ENCODE measurements at places on chromosomes 7 and 10.

DNA sequence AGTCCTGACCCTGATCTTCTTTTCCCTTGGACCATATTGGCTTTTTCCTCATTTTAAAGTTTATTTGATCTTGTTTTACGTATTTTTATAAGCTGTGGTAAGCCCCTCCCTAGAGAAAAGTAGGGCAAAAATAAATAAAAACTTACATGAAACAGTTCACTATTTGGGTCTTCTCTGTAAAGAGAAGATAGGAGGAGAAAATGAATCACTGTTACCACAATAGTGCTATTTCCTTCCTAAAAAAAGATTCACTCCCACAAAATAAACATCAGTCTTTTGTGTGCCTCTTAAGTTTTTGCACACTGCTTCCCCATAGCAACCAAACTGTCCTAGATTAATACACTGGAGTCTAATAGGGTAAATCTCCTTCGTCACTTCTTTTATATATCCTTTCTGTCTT lies 1.4 kb upstream of the SVIL start:
- no peak for DNase-seq

- no peak for DNase-seq
These were observed 44.4 kb downstream of the MCU start for GRCh38 chr10:72736176-72736827.

DNA sequence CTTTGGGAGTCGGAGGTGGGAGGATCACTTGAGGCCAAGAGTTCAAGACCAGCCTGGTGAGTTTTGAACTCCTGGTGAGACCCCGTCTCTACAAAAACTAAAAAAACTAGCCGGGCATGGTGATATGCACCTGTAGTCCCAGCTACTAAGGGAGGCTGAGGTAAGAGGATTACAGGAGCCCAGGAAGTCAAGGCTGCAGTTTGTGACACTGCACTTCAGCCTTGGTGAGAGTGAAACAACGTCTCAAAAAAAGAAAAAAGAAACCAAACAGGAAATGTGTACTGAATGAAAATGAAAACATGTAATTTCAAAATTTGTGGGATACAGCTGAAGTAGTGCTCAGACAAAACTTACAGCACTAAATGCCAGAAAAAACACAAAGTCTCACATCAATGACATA lies 7.6 kb downstream of the ARHGAP12 start:
- no peak for DNase-seq

GRCh38 chr10:7605565-7606295 lies 61.0 kb downstream of the ITIH5 start:
- DNase-seq = no peak

DNA sequence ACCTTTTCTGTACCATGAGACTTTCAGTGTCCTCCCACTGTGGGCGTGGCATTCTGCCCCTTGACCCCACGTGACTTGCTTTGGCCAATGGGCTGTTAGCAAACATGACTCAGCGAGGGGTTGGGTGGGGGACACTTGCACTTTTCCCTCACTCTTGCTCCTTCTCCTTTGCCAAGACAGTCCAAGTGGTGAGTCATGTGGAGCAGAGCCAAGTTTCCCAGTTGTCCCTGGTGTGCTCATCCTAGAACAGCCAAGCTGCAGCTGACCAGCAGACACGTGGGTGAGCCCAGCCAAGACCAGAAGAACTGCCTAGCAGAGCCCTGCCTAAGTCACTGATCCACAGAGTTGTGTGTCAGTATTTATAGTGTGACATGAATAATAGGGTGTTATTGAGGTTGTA lies 82.8 kb upstream of the CPXM2 start:
- no peak for DNase-seq

DNA sequence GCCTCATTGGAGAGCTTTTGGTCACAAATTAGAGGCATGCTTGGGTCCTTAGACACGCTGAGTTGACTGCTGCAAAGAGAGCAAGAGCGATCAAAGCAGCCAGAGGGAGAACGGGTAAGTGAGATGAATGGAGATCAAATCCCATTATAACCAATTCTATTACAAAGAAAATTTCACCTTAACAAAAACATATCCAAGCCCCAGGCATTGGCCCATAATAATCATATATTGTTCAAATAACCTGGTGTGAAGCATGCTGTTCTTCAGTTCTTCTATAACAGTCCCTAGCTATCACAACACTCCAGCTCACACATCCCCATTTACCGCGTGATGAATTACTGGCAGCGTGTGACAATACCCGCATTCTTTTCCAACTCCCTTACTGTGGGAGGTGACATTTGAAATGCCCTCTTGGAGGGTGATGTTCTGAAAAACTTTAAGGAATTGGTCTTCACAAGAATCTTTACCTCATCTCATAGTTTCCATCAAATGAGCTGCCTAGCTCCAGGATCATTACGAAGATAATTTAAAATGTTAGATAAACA lies 156.1 kb upstream of the PLXNA4 start:
- DNase-seq = no peak

Measured in anterior cingulate cortex (tissue), 58 donors.